ENCODE measurements at places on chromosomes 2 and 18.

DNA sequence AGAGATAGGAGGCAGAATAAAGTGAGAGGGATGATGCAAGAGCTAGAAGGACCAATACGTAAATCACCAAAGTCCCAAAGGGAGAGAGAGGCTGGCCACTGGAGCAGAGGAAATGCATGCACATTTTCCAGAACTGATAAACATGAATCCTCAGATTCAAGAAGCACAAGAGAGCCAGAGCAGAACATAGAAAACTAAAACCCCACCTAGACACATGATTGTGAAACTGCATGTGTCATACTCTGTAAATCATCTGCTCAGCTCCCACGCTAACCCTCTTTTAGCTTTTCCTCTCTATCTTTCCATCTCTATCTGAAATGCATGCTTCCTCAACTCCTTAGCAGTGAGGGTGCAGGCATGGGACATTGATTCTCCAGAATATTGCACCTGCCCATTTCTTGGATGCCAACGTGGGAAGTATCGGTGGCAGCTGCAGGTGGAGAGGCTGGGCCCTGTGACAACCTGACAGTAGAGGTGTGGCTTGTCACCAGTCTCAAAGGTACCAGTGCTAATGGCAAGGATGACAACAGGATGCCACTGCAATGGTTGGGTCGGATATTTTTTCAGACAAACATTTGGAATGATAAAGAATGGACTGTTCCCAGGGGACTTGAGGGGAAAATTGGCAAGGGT, 89.3 kb upstream of the OTOS start:
- DNase-seq: no peak

GRCh38 chr2:43745457-43745856, 28.4 kb upstream of the DYNC2LI1 start:
- DNase-seq: peak; percentile 88

DNA sequence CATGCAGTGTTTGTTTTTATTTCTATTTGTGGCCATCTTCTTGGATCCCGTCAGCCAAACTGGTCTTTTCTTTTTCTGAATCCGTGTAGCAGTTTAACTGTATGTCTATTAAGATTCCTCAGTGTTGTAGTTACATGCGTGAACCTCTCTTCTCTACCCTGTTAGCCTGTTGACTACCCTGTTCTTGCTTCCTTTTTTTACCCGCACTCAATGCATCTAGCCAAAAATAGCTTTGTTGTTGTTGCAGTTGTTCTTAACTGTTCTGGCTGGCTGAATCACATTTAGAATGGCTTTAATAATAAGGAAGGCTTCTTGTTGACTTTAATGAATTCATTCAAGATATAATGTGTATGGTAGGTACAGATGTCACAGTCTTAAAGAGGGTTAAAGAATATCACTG, 137.1 kb downstream of the LCLAT1 start:
- DNase-seq: no peak

GRCh38 chr2:6072768-6073167, 380.6 kb downstream of the SOX11 start:
- no peak for DNase-seq

- DNase-seq: no peak
Measured at GRCh38 chr2:105330681-105331375, 1.3 kb upstream of the TGFBRAP1 start.

- peak; percentile 78 for DNase-seq
Measured at GRCh38 chr2:55168221-55169154, 63.6 kb downstream of the CLHC1 start.

All from fibroblast of upper back skin (primary cell).